Heart left ventricle (tissue), 16 donors: ENCODE measurements at places on chromosomes 16 and 17. TPM values are rescaled to one million over a fixed set of nuclear protein-coding genes. Genes with fewer than 3 reads are reported as not detected.

- DNase-seq = no peak
Measured at GRCh38 chr17:41748275-41748674, 13.8 kb upstream of the HAP1 start.

DNA sequence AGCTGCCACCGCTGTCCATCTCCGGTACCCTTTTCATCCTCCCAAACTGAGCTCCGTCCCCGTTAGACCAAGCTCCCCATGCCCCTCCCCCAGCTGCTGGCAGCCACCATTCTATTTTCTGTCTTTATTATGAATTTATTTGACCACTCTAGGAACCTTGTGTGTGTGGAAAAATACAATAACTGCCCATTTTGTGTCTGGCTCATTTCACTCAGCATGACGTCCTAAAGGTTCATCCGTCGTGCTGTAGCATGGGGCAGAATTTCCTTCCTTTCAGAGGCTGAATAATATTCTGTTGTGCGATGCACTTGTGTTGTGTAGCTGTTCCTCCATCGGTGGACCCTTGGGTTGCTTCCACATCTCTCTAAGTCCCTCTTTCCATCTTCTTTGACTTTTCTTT lies 263.1 kb downstream of the SEC14L1 start:
- no peak for DNase-seq

GRCh38 chr17:36859706-36860105 lies 77.6 kb upstream of the LHX1 start:
- no peak for DNase-seq

DNA sequence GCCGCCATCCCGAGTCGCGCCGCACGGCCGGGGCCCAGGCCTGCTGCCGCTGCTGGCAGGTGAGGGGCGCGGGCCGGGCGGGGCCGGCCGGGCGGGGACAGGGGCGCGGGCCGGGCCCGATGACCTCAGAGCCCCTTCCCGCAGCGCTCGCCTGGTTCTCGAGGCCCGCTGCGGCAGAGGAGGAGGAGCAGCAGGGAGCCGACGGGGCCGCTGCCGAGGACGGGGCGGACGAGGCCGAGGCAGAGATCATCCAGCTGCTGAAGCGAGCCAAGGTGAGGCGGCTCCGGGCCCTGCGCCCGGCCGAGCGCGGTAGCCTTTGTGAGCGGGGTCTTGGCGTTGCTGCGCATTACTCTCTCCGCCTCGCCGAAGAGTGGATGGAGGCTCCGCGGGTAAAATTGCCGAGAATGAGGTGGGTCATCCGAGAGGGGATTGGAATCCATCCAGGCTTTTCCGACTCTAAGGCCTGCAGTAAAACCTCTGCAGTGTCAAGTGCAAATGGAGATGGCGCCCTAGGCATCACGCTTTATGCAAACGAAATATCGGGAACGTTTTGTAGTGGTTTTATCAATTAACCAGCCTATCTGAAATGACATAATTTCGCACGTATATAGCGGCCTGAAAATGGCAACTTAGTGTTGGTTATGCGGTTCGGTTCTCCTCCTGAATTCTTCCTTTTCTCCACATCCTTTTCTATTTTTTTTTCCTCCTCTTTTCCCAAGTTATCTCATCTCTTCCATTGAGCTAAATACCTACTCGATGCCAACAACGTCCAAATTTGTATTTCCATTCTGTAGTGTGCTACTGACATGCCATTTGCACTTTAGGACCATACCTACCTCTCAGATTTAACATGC lies 577 bp downstream of the TTC19 start:
- peak; percentile 51 for DNase-seq

Gene ZDHHC1
- 11.6 TPM for total RNA-seq

Gene FOXN1
- not detected for total RNA-seq

Gene HAS3
- 0.32 TPM for total RNA-seq

Gene ALDH3A1
- not detected for total RNA-seq

Gene MYO1C
- total RNA-seq = 186 TPM

Gene GAN
- 13.4 TPM for total RNA-seq

Gene TMIGD1
- total RNA-seq = not detected
